Suppressor macrophage treated with lipopolysaccharide for 1 hour (primary cell): ENCODE measurements at places on chromosomes 5 and 9.

DNA sequence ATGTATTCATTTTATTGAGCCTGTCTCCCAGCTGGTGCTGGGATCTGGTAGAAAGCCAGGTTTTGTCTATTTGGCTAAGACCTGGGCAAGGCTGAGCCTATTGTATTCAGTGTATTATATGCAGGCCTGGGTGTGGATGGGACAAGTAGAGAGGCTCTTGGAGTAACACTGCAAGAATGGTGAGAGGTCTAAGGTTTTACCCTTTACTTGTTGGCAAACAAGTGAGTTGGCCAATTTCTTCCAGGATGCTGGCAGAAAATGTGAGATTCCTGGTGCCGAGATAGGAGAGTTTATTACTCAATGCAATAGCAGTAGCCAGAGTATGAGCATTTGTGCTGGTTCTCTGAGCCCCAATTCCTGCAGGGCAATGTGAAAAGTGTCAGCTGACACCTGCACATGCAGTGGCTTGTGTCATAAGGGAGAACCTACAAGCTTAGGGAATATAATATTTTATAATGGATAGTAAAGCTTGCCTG, 141.7 kb upstream of the PRLR start:
- DNase-seq: no peak

- no peak for DNase-seq
Measured at GRCh38 chr5:166709691-166710090, 1581.8 kb upstream of the WWC1 start.

- no peak for DNase-seq
Measured at GRCh38 chr9:128106940-128107467, 20.5 kb downstream of the PTGES2 start.

GRCh38 chr5:176677209-176677939, 30.1 kb downstream of the TSPAN17 start:
- DNase-seq: no peak

- DNase-seq: no peak
Measured at GRCh38 chr9:97925497-97926334, 3.4 kb upstream of the TRMO start.
